Activated CD8-positive, alpha-beta memory T cell treated with anti-CD3 and anti-CD28 coated beads, Interleukin-2, amount 10 ng/mL, durations not matched to agents 7 days and 5 days (primary cell): ENCODE measurements at places on chromosomes 11 and 22.

GRCh38 chr11:75811485-75811884 is 3.5 kb upstream of the UVRAG start:
- no peak for DNase-seq

- no peak for DNase-seq
Observed at GRCh38 chr11:23836981-23837380, 659.9 kb upstream of the LUZP2 start.

- DNase-seq, result peak; percentile 95
Observed at GRCh38 chr11:62556875-62557631, 10.4 kb upstream of the AHNAK start.

GRCh38 chr11:14258221-14258935 is 100.6 kb downstream of the RRAS2 start:
- peak; percentile 27 for DNase-seq

- DNase-seq, result no peak
Observed at GRCh38 chr22:47472636-47473035, 710.2 kb downstream of the TBC1D22A start.

DNA sequence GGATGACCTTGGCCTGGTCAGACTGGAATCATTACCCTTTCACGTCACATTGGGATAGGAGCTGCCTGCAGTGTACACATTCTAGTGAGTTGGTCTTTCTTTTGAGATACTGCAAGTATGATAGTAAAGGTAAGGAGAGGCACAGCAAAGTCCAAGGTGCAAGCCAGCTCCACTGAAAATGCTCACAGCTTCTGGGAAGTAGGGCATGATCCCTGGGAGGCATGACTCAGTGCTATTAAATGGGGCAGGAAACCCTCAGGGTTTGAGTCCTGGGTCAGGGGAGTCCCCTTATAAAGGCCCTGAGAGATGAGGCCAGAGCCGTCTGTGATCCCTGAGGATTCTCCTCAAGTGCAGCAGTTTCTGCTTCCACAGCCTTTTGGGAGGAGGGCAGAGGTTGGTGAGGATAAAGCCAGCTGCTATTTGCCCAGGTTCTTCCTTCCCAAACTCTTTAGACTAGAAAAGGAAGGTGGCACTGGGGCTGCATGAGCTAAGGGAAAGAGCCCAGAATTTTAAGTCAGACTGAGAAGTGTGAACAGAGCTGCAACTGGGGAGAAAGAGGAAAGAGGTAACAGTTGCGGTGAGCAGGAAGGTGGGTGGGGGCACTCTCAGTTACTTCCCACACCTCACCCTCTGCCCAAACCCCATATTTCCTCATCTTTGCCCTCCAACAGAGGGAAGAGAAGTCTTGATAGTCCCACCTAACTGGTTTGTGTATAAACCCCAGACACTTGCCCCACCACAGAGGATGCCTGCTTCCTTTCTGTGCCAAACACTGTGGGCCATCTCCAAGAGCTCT is 14.4 kb upstream of the OR52K1 start:
- no peak for DNase-seq

GRCh38 chr22:49116486-49117120 is 711.1 kb downstream of the BRD1 start:
- no peak for DNase-seq

DNA sequence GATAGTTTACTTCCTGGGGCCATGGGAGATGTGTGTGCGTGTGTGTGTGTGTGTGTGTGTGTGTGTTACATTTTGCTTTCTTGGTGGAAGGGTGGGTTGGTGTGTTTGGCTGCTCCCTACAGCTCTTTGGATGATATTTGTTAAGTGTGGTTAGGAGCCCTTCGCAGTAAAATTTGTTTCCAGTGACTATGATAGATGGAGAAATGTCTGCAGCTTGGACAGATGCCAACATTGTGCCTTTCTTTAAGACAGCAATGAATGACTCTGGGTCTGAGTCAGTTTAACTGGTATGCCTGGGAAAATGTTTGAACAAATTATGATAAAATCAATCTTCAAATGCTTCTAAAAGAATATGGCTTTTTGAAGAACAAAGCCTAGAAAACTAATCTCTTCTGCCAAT is 102.7 kb upstream of the TRPC6 start:
- no peak for DNase-seq

DNA sequence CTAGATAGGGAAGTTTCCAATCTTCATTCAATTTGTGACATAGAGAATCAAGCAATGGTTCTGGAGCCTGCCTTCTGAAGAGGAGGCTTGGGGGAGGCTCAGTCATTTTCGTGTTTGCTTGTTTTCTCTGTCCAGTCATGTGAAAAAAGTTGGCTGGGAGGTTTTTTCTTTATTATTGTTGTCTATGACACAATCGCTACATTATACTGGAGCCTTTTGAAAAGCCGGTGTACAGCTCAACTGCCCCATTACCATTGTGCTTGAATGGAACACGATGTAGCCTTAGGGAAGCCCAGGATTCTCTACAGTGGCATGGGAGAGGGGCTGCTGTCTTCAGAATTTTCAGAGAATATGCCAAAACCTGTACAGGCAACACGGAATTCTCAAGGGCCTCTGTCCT is 57.9 kb upstream of the NCAM1 start:
- no peak for DNase-seq

- peak; percentile 4 for DNase-seq
Observed at GRCh38 chr22:48310289-48310688, 1517.4 kb downstream of the BRD1 start.

GRCh38 chr22:42077486-42078125 is 1.9 kb upstream of the SMDT1 start:
- no peak for DNase-seq

DNA sequence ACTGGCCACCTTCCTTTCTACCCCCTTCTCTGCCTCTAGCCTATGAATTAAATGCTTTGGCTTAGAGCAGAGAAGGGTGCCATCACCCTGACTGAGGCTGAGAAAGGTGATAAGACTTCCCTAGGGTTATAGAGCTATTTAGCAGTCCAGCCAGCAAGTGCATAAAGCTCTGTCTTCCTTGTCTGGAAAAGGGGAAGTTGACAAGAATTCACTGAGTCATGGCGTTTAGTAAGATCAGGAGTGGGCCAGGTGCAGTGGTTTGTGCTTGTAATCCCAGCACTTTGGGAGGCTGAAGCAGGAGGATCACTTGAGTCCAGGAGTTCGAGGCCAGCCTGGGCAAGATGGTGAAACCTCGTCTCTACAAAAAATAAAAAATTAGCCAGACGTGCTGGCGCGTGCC is 63.1 kb downstream of the LHFPL7 start:
- DNase-seq, result no peak

- DNase-seq, result no peak
Observed at GRCh38 chr11:106482917-106483785, 405.7 kb downstream of the AASDHPPT start.

- no peak for DNase-seq
Observed at GRCh38 chr11:74392256-74392655, 6.0 kb downstream of the PGM2L1 start.

- peak; percentile 67 for DNase-seq
Observed at GRCh38 chr11:8593935-8594909, at the start of gene STK33. TSS of gene STK33 (minus strand) at chr11:8594228. CDS start at chr11:8474905, 119,323 bp downstream.

DNA sequence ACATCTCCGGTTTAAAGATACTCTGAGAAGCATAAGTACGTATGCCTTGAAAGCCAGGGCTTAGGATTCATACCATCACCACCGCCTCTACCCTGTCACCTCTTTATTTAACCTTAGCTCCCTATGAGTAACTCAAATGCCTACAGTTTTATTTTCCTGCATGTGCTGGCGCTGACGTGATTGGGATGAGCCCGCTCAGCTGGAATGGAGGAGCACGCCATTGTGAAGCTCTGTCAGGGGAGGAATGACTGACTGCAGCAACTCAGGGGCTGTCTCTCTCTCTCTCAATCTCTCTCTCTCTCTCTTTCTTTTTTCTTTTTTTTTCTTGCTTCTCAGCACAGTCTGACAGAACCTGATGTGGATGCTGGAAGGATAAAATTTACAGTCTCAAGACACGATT is 12.4 kb downstream of the CAVIN3 start:
- DNase-seq, result no peak

GRCh38 chr11:43941257-43941994 is 1.0 kb upstream of the C11orf96 start:
- DNase-seq, result no peak

GRCh38 chr11:34160049-34160721 is 54.8 kb downstream of the NAT10 start:
- DNase-seq, result no peak

GRCh38 chr22:37080438-37080837 is 28.9 kb downstream of the KCTD17 start:
- DNase-seq, result no peak

- DNase-seq, result no peak
Observed at GRCh38 chr11:85742873-85743275, 56.9 kb upstream of the CCDC89 start.

GRCh38 chr11:36567694-36568093 is at the start of gene RAG1:
TSS of gene RAG1 (plus strand) at chr11:36568007. CDS start at chr11:36573305, 5,298 bp downstream.
- DNase-seq, result no peak

- DNase-seq, result no peak
Observed at GRCh38 chr11:27296497-27296896, 66.5 kb downstream of the CCDC34 start.

- DNase-seq, result no peak
Observed at GRCh38 chr11:47327025-47327424, 25.5 kb downstream of the MYBPC3 start.

GRCh38 chr11:116415095-116415494 is 357.7 kb downstream of the BUD13 start:
- DNase-seq, result no peak

DNA sequence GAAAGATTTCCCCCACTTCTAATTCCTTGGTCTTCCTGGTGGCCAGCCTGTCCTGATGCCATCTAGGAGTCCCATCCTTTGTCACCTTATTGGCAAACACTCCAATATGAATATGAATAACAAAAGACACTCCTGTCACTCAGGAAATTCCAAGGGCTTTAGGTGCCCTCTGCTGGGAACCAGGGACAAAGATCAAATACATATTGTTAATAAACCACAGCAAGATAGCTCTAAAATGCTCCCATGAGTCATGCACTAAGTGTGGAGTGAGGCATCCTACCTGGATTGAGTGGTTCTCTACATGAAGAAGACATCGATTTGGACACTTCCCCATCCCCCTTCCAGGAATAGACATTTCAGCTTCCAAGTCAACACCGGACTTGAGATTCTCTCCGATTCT is 823.6 kb downstream of the TBC1D22A start:
- no peak for DNase-seq

- DNase-seq, result no peak
Observed at GRCh38 chr11:70473873-70474690, 75.8 kb downstream of the CTTN start.

GRCh38 chr11:41267451-41267850 is 192.0 kb downstream of the LRRC4C start:
- no peak for DNase-seq

DNA sequence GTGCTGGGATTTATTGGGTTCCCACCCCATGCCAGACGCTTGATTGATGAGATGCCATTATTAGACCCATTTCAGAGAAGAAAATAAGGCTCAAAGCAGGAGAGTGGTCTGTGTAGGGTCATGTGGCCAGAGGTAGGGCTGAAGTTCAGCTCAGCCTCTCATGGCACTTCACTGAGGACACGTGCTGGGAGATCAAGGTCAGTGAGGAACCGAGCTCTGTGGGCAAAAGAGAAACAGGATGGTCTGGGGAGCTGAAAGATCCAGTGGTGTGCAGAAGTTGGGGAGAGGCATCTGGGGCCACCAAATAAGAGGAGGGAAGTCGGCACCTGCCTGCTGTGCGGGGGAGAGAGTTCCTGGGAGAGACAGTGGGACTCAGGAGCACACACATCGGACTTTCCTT is 19.6 kb downstream of the RHOD start:
- DNase-seq, result no peak

- DNase-seq, result no peak
Observed at GRCh38 chr11:13013054-13013488, 4.0 kb downstream of the RASSF10 start.

DNA sequence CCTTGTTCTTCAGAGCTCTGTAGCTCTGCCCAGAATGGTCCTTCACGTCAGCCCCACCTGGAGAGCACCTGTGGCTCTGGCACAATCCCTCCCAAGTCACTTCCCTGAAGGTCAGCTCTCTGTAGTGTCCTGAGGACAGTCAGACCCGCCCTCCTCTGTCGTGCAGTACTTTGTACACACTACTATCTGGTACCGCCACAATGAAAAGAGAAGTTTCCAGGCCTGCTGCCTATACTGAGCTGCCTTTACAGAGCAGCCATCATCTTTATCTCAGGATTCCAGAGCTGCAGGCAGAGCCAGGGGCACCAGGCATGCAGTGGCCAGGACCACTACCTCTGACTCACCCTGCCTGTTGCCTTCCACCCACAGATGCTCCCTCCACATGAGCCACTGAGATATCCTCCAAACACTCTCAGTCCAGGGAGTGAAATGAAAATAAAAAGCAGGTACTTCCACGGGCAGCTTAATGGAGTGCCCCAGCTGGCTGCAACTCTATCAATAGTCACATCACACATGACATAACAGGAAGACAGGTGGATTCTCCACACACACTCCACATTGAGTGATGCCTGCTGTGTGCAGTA is 7.3 kb downstream of the PACSIN2 start:
- no peak for DNase-seq
